Amygdala (tissue), 56 donors: ENCODE measurements at places on chromosomes 2 and 18.

- no peak for DNase-seq
Measured at GRCh38 chr18:35331367-35332087, 12.7 kb downstream of the ZNF24 start.

DNA sequence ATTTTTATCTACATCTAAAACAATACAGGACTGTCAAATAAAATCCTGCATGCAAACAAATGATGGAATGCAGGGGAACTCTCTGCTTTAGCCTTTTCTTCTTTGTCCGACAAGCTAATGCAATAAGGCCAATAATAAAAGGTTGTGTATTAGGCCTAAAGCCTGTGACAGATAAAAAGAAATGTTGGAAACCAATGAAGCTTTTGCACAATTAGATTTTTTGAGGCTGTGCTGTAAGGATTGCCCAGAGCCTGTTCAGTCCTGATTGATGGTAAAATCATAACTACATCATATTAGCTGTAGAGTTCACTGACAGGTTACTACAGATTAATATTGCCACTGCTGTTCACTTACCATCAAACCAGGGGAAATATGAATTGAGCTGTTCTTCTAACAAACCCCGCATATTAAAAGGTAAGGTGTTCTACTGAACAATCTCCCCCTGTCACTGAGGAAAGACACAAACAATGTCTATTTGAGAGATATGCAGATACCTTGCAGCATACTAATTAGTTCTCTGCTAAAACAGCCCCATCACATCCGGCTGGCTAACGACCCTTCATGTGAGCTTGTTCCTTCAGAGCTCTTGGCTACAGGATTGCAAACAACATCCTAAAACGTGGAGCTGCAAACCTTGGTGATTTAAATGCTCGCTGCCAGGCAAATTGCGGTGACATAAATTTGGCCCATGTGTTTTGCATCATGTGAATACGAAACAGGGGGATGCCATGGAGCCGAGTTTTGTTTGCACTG lies 305.4 kb downstream of the MTX2 start:
- DNase-seq = no peak

- DNase-seq = no peak
Measured at GRCh38 chr2:34602262-34602661, 1003.2 kb upstream of the FAM98A start.

GRCh38 chr2:164515734-164516133 lies 105.5 kb downstream of the GRB14 start:
- DNase-seq = no peak

DNA sequence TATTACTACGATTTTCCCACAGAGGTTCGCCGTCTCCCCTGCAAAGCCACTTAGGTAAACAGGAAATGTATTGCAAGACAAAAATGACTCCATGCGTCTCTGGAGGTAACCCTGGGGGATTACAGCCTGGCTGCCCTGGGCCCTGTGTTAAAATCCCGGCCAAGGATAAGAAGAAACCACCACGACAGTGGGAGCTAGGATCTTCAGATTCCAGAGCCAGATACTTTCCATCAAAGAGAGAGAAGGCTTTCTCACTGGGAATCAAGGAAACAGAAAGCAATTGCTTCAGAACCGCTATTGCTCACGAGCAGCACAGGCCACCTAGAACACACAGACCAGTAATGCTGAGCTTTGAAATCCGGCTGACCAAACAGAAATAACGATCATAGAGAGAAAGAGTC lies 97.9 kb upstream of the ZNF516 start:
- no peak for DNase-seq

- no peak for DNase-seq
Measured at GRCh38 chr2:161582386-161582785, 41.8 kb upstream of the SLC4A10 start.

- DNase-seq = no peak
Measured at GRCh38 chr2:229087843-229088516, 183.1 kb downstream of the PID1 start.

GRCh38 chr2:43054367-43054766 lies 172.0 kb downstream of the ZFP36L2 start:
- DNase-seq = no peak
